CD8-positive, alpha-beta memory T cell (primary cell): ENCODE measurements at places on chromosomes 2 and 18. TPM values are rescaled to one million over a fixed set of nuclear protein-coding genes. Genes with fewer than 3 reads are reported as not detected.

Gene GCA
- 14.0 TPM for polyA plus RNA-seq

DNA sequence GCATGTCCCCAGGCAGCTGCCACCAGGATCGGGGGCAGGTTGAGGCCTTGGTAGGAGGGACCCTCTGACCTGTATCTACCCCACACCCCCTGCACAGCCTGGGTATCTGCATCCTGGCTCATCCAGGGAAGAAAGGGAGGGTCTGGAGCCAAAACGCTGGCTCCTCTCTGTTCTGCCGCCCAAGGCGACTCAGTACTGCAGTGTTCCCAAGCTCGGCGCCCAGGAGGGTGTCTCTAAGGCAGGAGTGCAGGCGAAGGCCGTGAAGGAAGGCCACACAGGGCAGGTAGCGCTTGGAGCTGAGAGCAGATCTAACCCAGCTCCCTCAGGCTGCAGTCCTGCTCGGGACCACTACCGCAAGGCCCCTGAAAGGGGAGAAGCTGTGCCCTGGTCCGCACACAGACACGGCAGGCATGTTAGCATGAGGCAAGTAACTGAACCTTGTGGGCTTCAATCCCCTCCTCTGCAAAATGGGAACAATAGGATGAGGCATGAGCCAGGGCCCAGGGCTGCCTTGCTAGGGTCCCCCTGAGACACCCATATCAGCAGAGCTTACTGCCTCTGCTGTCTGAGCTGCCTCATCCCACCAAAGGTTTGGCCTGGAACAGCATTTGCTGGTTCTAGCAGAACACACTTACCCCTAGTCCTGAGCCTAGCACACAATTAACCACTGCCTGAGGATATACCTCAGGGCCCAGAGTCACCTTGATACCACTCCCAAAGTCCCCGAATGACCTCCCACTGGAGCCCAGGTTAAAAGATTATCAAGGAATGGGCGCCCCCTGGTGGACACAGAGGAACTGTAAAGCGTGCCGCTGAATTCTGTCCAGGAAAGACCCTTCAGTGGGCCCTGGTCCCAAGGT lies 6.5 kb downstream of the PTMA start:
- H3K4me3 ChIP-seq: no peak overlapping the region
- peaks cover 39% of the 10 kb centered on the region for H3K4me1 ChIP-seq
- no peak overlapping the region for H3K27ac ChIP-seq
- H3K27me3 ChIP-seq: no peaks in the 10 kb centered on the region
- peaks cover 15% of the 10 kb centered on the region for H3K36me3 ChIP-seq

GRCh38 chr18:939166-939565 lies 34.5 kb downstream of the ADCYAP1 start:
- no peak overlapping the region for H3K4me3 ChIP-seq
- H3K27ac ChIP-seq: no peak overlapping the region
- no peaks in the 10 kb centered on the region for H3K27me3 ChIP-seq
- no peaks in the 10 kb centered on the region for H3K36me3 ChIP-seq
- no peak for DNase-seq
- no peaks in the 10 kb centered on the region for H3K4me1 ChIP-seq

DNA sequence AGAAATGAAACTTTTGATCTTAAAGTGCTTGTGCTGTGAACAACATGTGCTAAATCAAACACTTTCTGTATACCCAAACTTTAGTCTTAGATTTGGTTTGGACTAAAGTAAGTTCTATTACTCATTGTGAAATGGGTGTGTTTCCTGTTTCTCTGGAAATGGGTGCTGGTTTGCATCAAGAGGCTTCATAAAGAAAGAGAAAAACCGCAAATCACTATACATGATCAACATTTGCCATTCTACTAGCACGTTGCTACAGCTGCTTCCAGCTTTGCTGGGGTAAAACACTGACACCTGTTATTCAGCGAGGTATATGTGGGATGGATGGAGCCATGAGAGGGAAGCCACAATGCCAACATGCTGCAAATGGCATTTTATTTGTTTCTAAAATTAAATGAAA lies 547.0 kb upstream of the ACVR2A start:
- H3K36me3 ChIP-seq: no peaks in the 10 kb centered on the region
- peaks cover 21% of the 10 kb centered on the region for H3K4me1 ChIP-seq
- no peaks in the 10 kb centered on the region for H3K27me3 ChIP-seq
- H3K4me3 ChIP-seq: no peak overlapping the region

GRCh38 chr2:235066895-235067294 lies 115.1 kb downstream of the SH3BP4 start:
- no peaks in the 10 kb centered on the region for H3K36me3 ChIP-seq
- no peak overlapping the region for H3K4me3 ChIP-seq
- H3K27me3 ChIP-seq: no peaks in the 10 kb centered on the region
- no peaks in the 10 kb centered on the region for H3K4me1 ChIP-seq
- DNase-seq: no peak

DNA sequence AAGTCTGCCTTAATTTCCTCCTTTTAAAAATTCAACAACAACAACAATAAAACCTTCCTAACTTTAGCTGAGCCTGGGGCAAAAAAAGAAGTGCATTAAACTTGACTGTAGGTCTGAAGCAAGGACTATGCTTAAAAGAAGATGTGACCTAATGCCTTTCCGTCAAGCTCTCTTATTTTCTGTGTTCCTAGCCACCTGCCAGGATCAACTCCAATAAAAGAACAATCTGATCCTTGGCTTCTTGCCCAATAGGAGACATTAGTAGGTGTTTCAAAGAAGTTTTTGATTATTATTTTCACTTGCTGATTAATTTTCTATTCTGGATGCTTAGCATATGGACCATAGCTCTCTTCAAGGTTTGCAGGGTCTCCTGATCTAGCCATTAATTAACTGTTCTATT lies 237.5 kb downstream of the STK39 start:
- no peaks in the 10 kb centered on the region for H3K27me3 ChIP-seq
- H3K4me3 ChIP-seq: no peak overlapping the region
- H3K36me3 ChIP-seq: no peaks in the 10 kb centered on the region
- no peak for DNase-seq
- H3K27ac ChIP-seq: no peak overlapping the region
